ENCODE measurements at places on chromosomes 7 and 10.

- no peak for DNase-seq
Observed at GRCh38 chr10:57320416-57320815, 947.3 kb downstream of the IPMK start.

- DNase-seq, result peak; percentile 10
Observed at GRCh38 chr10:130500261-130501000, 364.2 kb downstream of the GLRX3 start.

DNA sequence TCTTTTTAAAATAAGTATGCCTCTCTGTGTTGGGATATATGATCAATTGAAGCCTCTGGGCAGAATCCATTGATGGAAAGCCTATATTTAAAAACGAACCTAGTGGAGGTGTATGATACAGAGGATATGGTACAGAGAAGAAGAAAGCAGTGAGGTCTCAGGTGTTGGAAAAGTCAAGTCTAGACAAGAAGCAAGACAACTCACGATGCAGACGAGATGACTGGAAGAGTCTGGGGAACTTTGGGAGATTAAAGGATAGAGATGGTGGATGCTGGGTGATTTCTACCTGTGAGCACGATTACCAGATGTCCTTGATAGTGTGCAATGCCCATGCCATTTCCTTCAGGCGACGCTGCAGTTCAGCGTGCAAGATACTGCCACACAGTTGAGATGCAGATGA lies 524.7 kb upstream of the GALNT17 start:
- DNase-seq, result no peak

GRCh38 chr7:91518058-91518457 lies 253.8 kb downstream of the FZD1 start:
- DNase-seq, result no peak

DNA sequence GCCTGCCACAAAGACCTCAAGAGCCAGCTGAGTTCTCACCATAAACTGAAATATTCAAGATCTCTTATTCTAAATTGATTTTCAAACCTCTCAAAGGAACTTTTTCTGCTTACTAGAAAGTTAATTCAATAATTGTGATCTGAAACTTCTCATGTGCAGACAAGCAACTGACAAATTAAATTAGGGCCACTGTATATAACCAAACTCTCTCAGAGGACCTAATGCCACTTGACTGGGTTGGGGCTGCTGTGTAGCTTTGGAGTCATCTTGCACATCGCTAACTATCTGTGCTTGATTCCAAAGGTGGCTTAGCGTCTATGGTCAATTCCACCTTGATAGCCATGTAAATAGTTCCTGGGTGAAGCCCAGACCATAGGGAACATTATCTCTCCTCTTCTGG lies 345.2 kb downstream of the GPR37 start:
- no peak for DNase-seq

DNA sequence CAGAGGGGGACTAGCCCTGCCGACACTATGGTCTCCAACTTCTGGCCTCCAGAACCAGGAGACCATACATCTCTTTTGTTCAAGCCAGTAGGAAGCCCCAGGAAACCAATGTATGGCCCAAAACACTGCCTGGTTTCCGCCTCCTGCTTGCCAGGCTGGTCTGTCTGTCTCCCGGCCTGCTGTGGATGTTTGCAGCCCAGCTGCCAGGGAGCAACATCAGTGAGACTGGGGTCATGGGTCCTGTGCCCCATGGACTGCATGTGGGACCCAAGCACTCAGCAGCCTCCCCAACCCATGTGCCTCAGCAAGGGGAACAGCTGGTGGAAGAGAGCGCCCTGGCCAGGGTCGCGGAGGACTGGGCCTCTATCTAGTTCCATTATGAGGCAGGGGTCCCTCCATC lies 33.4 kb upstream of the NUB1 start:
- peak; percentile 42 for DNase-seq

DNA sequence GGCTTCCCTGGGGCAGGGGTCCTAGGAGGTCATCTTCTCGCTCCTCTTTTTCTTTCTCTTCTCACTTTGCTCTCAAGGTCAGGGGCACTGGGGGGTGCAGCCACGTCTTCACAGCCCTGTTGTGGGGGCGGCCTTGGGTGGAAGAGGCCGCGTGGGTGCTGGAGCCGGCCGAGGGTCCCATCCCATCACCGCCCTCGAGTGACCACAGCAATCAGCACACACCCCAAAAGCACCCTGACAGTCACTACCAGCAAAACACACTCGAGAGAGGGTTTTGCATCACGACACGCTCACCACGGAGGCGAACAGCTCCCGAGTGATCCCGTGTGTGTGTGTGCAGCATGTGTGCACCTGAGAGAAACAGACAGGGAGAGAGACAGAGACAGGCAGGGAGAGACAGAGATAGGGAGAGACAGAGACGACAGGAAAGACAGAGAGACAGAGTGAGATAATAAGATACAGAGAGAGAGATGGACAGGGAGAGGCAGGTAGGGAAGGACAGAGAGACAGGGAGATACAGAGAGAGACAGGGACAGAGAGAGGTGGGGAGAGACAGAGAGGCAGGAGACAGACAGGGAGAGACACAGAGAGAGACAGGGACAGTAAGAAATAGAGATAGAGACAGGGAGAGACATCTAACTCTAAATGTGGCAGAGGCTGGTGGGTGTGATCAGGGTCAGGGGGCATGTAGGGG lies 100.9 kb downstream of the WDR37 start:
- peak; percentile 30 for DNase-seq

- no peak for DNase-seq
Observed at GRCh38 chr7:44678471-44679179, 70.0 kb upstream of the ZMIZ2 start.

DNA sequence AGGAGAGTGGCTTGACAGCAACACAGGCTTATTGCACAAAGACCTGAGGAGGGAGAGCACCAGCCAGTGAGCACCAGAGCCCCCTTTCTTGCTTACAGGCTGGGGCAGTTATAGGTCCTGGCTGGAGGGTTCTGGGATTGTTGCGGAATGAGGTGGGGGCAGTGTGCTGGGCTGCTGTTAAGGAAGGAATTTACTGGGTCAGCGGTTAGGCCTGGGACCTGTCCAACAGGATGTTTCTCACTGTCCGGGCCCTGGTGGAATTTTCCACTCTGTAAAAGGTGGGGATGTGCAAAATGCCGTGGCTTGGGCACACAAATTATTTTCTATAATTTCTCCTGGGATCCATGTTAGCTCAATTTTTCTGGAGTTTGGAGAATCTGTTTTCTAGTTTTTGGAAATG lies 757.3 kb downstream of the TYW1 start:
- no peak for DNase-seq

GRCh38 chr7:8516976-8517375 lies 83.6 kb downstream of the NXPH1 start:
- no peak for DNase-seq

DNA sequence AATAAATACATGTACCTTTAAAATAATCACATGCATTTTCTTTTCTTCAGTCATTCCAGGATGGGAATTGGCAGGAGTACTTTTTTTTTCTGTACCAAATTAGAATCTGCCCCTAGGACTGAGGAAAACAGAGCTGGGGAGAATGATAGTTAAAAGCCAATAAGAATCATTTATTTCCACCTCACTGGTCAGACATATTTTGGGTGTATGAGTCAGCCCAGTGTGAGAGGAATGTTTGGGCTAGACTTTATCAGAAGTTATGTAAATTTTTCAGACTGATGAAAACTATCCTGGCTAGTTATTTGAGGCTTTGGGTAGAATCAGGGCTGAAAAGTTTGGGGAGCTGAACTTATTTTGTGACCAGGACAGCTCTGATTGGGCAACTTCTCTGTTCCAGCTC lies 303.1 kb upstream of the NPSR1 start:
- no peak for DNase-seq

DNA sequence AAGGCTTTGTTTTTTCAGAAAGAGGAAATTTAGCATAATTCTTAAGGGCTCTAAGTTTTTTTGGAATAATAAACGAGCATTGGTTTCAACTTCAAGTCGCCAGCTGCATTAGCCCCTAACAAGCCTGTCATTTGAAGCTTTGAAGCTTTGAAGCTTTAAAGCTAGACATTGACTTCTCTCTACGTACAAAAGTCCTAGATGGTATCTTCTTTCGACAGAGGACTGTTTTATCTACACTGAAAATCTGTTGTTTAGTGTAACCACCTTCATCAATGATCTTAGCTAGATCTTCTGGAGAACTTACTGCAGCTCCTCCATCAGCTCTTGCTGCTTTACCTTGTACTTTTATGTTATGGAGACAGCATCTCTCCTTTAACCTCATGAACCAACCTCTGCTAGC lies 79.6 kb upstream of the TMEM72 start:
- DNase-seq, result no peak

- no peak for DNase-seq
Observed at GRCh38 chr10:63042256-63042655, 90.9 kb upstream of the NRBF2 start.

DNA sequence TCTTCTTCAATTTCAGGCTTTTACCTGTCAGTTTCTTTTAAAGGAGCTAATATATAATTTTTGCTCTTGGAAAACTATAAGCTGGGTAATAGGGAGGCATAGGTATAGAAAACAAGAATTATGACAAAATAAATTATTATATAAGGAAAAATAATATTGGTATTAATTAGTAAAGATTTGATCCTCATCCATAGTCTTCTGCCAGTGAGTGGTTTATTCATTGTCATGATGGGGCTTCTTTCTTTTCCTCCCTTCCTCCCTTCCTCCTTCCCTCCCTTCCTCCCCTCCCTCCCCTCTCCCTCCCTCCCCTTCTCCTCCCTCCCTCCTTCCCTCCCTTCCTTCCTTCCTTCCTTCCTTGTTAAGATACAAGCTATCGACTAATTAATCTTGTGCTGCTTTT lies 698.6 kb downstream of the SORCS3 start:
- no peak for DNase-seq

GRCh38 chr10:34102893-34103506 lies 712.1 kb downstream of the PARD3 start:
- no peak for DNase-seq

- DNase-seq, result no peak
Observed at GRCh38 chr7:46448478-46448877, 527.4 kb upstream of the IGFBP3 start.

DNA sequence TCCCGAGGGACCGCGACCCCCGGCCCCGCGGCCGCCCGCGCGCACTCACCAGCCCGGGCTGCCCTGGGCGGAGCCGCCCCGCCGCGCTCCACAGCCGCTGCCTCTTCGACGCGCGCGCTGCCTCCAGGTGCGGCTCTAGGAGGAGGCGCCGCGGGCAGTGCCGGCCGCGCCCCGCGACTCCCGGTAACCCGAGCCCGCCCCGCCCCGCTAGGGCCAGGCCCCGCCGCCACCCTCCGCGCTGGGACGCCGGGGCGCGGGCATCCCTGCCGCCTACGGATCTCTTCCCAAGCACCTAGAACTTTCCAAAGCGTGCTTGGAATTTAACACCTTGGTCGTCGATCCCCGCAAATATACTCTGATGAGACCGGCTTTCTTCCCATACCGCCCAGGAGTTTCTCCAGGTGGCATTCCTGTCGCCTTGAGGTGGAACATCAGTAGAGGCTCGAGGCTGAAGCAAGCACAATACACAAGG lies at the start of gene SLC26A5:
TSS of gene SLC26A5 (minus strand) at position 159 of the 472 bp plus-strand sequence. CDS start 24,693 bp downstream, outside the sequence.
- peak; percentile 62 for DNase-seq

GRCh38 chr10:97612386-97612785 lies 20.9 kb downstream of the MORN4 start:
- DNase-seq, result no peak

GRCh38 chr10:79067241-79068202 lies 1.2 kb upstream of the ZMIZ1 start:
- peak; percentile 88 for DNase-seq

GRCh38 chr7:32474008-32474407 lies 16.2 kb downstream of the LSM5 start:
- DNase-seq, result no peak

- no peak for DNase-seq
Observed at GRCh38 chr7:127768241-127768640, 116.2 kb downstream of the SND1 start.

GRCh38 chr10:3902809-3903410 lies 117.9 kb upstream of the KLF6 start:
- DNase-seq, result no peak

DNA sequence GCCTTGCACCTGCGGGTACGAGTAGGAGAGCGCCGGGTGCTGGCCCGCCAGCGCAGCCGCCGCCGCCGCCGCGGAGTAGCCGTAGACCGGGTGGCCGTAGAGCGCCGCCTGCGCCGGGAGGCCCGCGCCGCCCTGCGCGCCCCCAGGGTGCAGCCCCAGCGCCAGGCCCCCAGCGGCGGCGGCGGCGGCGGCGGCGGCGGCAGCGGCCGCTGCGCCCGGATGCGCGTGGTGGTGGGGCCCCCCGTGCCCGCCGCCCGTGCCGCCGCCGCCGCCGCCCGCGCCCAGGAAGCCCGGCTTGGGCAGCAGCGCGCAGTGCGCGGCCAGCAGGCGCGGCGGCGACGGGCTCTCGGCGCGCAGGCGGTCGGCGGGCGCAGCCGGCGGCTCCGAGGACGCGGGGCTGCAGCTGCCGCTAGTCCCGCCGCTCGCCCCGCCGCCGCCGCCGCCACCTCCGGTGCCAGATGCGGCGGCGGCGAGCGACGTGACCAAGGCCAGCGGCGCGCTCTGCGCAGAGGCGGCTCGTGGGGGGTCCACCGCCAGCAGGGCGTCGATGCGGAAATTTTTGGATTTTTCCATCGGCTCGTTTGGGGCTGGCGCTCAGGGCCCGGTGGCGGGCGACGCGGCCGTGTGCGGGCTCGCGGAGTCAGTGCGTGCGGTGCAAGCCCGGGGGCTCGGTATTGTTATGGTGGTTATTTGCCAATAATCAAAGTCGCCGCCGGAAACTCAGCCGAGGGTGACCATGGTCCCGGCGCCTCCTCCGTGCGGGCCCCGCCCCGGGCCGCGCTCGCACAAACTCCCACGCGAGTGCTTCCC lies 480 bp downstream of the MNX1 start:
- DNase-seq, result no peak

DNA sequence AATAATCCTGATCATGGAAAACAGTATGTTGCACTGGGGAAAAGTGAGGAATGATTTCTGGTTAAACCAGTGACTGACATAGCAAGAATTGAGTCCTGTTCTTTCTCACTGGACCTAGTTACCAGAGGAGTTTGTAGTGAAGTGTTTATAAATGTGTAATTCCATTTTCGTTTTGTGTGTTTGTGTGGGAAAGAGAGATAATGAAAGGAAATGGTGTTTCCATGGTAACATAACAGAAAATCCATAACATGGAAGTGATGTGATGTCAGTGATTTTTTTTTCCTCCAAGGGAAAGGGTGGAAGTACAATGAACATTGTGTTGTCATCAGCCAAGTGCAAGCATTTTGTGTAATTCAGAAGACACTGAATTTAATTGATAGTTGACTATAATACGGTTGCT lies 283.9 kb downstream of the PLXDC2 start:
- DNase-seq, result no peak

Data from activated CD8-positive, alpha-beta memory T cell treated with anti-CD3 and anti-CD28 coated beads, Interleukin-2, amount 50 U/mL, for 48 hours (primary cell).